NCI-H146 (cell line): ENCODE measurements at places on chromosomes 5 and 9.

- DNase-seq: no peak
Observed at GRCh38 chr9:29393064-29393463, 1819.8 kb upstream of the C9orf72 start.

DNA sequence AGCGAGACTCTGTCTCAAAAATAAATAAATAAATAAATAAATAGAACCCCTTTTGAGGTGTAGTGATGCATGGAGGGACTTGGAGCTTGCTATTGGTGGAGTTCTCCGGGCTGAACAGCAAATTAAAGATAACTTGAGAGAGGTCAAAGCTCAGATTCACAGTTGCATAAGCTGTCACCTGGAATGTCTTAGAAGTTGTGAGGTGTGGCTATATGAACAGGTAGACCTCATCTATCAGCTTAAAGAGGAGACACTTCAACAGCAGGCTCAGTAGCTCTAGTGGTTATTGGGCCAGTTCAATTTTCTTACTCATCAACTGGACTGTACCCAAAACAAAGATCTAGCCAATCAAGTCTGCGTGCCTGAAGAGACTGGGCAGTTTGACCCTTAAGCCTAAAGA, 11.7 kb upstream of the STING1 start:
- DNase-seq: no peak

GRCh38 chr5:147689426-147689825, 93.1 kb downstream of the JAKMIP2 start:
- DNase-seq: no peak

DNA sequence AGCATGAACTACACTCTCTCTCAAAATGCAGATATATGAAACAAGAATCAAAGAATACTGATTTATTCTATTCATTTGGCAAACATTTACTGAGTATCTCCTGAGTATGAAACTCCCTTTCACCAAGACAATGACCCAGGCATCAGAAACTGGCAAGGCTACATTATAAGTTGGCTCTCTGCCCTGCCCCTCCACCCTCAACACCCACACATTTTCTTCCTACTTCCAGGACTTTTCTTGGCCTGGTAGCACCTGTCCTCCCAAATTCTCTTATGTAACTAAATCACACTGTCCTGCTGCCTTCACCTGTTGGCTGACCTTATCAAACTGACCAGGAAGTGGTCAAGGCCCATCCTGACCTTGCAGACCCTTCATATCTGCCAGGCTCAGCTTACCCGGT, 3.5 kb downstream of the RASEF start:
- no peak for DNase-seq

GRCh38 chr5:14481349-14481748, 100.2 kb upstream of the OTULINL start:
- DNase-seq: no peak

DNA sequence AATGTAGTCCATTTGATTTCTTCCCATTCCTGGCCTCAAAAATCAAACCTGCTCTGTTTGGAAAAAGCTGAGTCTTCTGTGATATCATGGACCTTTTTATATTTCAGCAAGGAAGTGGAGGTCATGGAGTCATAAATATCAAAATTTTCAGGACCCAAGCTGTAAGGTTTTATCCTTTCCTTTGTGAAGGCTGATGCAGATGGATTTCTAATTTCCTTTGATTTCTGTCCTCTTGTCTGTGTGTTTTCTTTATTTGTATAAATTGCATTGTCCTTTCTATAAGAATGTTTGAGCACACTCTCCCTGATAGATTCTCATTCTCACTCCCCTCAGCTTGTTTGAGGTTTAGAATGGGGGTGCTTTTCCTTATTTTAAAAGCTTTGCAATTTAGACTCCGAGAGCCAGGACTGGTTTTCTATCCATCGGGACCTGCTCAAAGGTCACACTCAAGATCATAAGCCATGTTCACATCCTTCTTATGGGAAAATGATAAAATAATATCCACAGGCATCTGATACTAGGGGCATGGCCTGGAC, 127.4 kb upstream of the TMEM161B start:
- DNase-seq: no peak

- peak; percentile 47 for DNase-seq
Observed at GRCh38 chr5:96336351-96336985, 96.6 kb downstream of the PCSK1 start.

DNA sequence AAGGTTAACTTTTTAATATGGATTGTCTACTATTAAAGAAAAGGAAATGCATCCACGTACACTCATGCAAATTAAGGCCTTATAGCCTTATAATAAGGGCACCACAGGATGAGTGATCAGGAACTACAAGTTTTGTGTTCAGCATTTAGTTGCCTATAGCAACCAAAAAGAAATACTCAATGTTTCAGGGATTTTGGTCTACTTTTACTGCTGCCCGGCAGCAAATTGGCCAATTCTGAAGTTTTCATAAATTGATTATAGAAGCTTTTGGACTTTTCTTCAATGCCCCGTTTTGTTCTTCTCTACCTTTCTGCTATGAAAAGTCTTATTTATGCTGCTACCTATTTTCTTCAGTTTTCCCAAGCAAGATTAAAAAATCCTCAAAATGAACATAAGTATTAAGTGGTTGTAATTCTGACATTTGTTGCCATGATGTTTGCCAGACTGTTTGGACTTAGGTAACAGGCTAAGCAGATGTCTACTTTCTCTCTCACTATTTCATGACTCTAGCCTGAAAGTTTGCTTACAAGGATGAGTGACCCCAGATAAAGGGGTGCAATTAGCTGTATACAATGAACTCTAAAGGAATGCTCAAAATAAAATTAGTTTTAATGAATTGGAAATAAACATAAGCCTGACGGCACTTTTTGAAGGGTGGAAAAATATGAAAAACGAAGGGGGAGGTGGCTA, 391.5 kb upstream of the DAB2 start:
- no peak for DNase-seq

- DNase-seq: no peak
Observed at GRCh38 chr9:27533311-27533710, 3.7 kb upstream of the MOB3B start.

DNA sequence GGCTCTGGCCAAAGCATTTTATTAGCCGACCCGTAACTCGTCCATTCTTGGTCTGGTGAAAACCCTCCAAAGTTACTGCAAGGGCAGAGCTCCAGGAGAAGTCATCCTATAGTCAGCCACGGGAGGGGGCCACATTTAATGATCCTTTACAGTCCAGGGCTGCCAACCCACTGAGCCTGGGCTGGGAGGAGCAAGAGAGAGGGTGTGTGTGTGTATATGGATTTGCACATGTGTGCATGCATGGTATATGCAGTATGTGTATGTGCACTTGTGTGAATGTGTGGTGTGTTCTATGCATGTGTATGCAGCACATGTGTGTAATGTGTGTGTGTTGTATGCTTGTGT, 4.2 kb upstream of the RASGEF1C start:
- DNase-seq: no peak

DNA sequence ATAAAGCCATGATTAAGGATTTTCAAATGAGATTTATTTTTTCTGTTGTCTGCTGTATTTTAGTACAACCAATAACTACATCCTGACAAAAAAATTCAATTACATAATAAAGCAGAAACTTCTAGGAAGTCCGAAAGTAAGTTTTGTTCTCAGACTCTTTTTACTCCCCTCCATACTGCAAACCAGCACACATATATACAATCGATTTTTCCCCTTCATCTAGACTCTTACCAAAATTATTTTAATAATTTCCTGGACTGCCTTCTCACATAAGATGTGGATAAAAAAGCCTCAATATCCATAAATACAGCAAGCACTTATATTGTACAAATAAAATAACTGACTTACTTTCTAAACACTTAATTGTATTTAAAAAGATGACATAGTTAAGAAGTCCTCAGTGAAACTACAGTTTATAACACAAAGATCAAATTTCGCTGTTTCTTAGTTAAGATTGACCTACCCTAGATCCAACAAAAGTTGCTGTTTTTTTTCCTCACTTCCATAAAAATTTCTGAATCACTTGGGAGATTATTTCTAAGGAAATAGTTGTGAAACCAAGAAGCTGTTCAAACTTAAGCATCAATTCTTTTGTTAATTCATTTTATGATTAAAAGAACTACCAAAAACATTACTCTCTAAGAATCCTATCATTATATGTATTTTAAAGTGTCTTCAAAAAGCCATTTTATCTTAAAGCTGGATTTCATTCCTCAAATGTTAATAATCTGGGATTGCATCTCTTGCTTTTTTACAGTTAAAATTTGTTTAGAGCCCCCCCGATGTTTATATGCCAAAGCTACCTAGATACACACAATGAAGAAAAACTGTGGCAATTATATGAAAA, 74.7 kb upstream of the IFNE start:
- DNase-seq: no peak

GRCh38 chr5:146761811-146762210, 116.7 kb downstream of the PPP2R2B start:
- DNase-seq: no peak
